ENCODE measurements at places on chromosomes 13 and 19. TPM values are rescaled to one million over a fixed set of nuclear protein-coding genes. Genes with fewer than 3 reads are reported as not detected.

The SKA3 gene
- 7.7 TPM for total RNA-seq

The ZNF723 gene
- not detected for total RNA-seq

The ZNF816 gene
- total RNA-seq = 13.6 TPM

The FIZ1 gene
- 7.5 TPM for total RNA-seq
